ENCODE measurements at places on chromosomes 4 and X. TPM values are rescaled to one million over a fixed set of nuclear protein-coding genes. Genes with fewer than 3 reads are reported as not detected.

DNA sequence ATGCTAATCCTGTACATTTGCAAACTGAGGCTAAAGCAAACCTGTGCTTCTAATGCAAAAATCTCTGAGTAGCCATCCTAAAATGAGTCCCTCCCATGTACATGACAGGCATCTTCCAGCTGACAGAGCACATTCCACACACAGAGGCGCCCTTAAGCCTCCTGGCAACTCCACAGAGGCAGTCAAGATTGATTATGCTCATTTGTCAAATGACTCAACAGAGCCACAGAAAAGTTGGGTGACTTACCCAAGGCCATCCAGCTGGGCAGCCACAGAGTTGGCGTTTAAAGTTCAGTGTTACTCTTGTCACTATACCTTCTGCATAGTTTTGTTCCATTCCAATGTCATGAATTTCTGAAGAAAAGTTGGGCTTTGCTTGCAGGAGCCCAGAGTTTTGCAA is 394.6 kb upstream of the FGF13 start:
- DNase-seq, result no peak

DNA sequence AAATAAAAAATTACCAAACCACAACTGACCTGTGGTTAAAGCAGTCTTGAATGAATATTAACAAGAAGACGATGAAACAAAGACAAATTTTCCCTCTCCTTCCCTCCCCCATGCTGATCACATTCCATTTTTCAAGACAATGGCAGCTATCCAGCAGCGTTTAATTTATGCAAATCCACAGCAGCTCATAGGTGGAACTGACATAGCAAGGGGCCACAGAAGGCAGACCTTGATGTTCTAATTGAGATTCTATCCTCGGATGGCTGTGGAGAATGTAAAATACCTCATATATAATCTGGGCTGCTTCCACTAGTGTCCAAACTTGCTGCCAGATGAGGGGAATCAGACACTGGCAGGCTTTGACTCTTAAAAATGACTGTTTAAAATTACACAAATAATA is 211.5 kb downstream of the CHRDL1 start:
- no peak for DNase-seq

- no peak for DNase-seq
These were observed 7.4 kb downstream of the FATE1 start for GRCh38 chrX:151723156-151723760.

DNA sequence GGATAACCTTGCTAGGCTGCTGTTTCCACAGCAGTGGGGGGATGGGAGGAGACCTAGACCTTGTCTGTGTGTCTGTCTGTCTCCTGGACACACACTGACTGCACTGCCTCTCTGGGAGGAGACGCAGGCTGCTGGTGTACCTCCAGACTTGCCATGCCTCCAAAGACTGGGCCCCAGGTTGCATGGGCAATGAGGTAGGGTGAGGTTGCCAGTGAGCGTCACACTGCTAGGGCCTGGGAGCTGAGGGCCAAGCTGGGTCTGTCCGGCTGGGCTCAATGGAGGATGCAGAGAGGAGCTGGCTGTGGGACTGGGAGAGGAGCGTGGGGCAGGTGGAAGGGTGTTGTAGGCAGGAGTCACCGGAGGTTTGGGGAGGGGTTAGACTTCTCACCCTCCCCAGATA is 16.6 kb downstream of the MAGED2 start:
- DNase-seq, result no peak

GRCh38 chrX:107659768-107660167 is 31.5 kb downstream of the PRPS1 start:
- DNase-seq, result no peak

DNA sequence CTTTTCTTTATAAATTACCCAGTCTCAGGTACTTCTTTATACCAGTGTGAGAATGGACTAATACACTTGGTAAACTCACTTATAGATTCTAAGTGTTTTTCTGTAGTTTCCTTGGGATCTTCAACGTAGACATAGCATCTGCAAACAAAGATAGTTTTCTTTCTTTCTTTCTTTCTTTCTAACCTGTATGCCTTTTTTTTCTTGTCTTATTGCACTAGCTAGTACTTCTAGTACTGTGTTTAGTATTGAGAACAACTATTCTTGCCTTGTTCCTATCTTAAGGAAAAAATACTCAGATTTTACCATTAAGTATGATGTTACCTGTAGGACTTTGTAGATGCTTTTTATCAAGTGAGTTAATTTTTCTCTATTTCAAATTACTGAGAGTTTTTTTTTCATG is 102.2 kb downstream of the EDA start:
- DNase-seq, result no peak

GRCh38 chr4:82906469-82906868 is 5.9 kb downstream of the THAP9 start:
- DNase-seq, result no peak

DNA sequence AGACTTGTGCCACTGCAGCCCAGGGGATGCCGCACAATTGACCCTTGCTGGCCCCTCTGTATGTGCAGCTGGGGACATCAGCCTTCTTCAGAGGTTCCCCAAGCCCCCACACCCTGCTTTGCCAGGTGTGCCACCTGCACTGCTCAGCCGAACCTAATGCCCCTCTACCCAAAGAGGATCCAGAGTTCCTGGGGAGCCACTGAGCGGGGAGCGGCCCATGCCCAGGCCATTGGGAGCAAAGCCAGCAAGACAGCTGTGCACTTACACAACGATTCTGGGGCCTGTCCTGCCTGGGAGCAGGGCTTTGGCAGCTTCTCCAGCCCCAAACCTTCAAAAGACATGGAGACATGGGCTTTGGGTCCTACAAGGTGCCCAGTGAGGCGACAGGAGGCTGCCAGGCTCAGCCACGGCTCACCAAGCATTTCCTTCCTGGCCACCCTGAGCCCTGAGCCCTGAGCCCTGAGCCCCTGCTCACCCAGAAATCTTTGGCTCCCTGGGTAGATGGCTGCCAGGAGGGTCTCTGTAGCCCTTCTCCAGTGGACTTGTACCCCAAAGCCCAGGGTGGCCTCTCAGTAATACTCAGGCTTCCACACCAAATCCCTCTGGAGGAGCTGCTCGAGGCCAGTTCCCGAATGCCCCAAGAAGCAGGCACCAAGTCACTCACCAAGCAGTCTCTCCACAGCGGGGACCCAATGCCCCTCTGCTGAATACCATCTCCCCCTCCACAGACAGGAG is 13.0 kb downstream of the PNMA6E start:
- DNase-seq, result no peak

- DNase-seq, result no peak
These were observed 107.5 kb upstream of the RPL34 start for GRCh38 chr4:108512615-108513505.

GRCh38 chrX:153032397-153033118 is 23.7 kb upstream of the PNMA3 start:
- peak; percentile 72 for DNase-seq

- DNase-seq, result no peak
These were observed 142.6 kb downstream of the EGF start for GRCh38 chr4:110055158-110055768.

GRCh38 chrX:135520022-135520552 is 373 bp upstream of the INTS6L start:
- DNase-seq, result no peak

DNA sequence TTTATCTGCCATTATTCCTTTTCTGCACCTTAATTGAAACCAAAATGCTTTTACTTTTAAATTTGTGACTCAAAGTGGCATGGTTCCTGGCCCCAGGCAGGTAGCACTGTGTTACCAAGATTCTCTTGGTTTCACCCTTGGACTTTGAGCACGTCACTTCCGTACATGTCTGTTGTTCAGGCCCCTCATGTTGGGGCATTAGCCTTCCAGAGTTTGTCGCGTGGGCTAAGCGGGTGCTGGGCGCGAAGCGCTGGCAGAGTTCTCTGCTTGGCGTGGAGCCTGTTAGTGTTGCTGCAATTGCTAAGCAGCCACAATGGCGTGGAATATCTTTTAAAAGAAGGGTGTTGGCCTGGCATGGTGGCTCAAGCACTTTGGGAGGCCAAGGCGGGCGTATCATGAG is 14.0 kb upstream of the TADA2B start:
- no peak for DNase-seq

DNA sequence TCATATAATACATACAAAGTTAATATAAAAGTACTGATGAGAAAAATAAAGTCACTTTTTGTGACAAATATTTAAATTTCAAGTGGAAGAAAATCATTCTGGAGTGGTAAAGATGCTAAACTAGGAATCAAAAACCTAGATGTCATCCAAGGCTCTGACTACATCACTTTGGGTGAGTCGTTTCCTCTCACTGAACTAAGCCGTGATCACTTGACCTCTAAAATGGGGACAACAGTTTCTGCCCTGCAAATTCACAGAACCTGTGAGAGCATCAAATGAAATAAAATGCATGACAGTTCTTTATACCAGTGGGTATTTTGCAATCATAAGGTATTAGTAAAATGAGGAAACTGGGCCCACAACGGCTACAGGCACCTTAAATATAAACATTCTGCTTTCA is 63.8 kb downstream of the PRDM5 start:
- DNase-seq, result no peak

DNA sequence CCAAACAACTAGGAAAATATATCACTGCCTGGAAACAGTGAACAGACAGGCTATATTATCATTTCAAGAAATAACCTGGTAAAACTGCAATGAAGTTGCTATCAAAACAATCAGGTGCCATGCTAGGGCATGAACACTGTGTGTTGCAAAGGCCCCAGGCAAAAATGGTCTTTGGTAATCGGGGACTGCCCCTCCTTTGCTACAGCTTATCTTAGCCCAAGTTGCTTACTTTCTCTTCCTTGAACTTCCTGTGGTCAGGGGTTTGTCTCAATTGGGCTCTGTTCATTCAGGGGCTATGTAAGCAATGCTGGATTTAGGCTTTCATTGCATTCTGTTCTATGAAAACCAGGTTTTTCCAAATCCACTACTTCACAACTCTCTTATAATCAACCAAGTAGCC is 30.4 kb downstream of the SCML1 start:
- no peak for DNase-seq

The VEGFD gene
- 0.05 TPM for total RNA-seq

The FRAS1 gene
- total RNA-seq, result 1.8 TPM

The DCX gene
- not detected for total RNA-seq

The ZAR1 gene
- total RNA-seq, result 0.28 TPM

The SLC25A4 gene
- 30.0 TPM for total RNA-seq

The ARHGAP6 gene
- 0.84 TPM for total RNA-seq

The LONRF3 gene
- total RNA-seq, result 26.7 TPM

The RBM46 gene
- not detected for total RNA-seq
